ENCODE measurements at places on chromosomes 6 and 20.
A peak's percentile ranks its signal among the peaks of the same experiment; 100 is the strongest.

DNA sequence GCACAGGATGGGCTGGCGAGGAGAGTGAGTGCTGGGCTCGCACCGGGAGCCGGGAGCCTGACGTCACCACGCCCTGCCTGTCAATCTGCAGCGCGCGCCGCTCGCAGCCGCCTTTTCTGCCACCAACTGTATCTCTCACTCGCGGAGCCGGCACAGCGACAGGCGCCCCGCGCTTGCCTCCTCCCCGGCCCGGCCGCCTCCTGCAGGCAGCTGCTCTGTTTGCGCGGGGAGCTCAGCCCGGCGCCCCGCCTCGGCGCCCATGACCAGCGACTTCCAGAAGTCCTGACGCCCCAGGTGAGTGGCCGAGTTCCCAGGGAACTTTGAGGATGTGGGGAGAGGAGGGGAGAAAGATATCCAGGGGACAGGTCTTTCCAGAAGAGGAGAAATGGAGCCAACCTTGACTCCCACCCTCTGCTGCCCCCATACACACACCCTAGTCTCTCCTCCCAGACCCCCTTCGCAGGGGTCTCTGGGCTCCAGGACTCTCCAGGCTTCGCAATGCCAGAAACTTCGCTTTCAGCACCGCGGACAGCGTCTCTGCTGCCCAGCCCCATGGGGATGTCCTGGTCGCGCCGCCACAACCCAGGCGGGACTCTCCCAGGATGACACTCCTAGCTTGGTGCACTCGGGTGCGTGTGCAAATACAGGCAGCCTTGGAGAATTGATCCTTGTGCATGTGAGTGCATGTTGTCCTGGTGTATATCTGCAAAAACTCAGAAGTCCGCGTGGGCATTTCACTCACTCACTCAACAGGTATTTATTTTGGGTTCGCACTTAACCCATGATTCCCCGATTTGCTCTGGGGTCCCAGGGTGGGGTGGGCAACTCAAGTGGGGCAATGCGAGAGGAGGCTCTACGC, at the start of gene GPR6:
GPR6 (plus strand) TSS at position 138 of the 859 bp plus-strand sequence. CDS start 802 bp downstream, outside the sequence.
- DNase-seq, result peak; percentile 49

DNA sequence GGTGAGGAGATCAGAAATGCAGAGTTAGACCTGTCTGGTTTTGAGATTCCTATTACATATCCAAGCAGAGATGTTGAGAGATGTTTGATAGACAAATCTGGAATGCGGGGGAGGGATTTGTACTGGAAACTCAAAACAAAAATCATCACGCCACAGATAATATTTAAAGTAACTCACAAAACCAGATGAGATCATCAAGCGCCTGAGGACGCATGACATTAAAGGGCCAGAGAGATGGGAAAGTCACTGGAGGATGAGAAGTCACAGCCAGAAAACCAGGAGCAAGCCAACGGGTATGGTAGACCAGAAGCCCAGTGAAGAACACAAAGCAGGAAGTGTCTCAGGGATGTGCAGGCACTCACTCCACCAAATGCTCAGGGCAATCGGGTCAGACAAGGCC, 87.7 kb downstream of the DLL1 start:
- no peak for DNase-seq

- DNase-seq, result no peak
Measured at GRCh38 chr20:53872561-53873229, 197.7 kb downstream of the BCAS1 start.

DNA sequence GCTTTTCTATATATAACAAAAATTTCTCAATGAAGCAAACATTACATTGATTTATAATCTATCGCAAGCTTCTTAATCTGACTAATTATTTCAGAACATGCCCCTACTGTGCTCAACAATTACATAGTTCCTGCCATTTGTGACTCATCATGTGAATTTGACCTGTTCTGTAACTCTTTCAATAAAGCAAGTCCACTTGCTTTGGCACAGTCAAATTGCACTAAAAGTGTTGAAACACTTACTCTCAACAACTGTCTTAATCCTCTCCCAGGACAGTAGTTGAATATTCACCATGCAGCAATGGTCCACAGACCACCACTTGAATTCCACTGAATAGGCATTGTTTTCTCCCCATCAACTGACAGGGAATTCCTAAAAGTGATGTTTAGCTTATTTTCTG, 67.7 kb upstream of the SPTLC3 start:
- DNase-seq, result no peak

DNA sequence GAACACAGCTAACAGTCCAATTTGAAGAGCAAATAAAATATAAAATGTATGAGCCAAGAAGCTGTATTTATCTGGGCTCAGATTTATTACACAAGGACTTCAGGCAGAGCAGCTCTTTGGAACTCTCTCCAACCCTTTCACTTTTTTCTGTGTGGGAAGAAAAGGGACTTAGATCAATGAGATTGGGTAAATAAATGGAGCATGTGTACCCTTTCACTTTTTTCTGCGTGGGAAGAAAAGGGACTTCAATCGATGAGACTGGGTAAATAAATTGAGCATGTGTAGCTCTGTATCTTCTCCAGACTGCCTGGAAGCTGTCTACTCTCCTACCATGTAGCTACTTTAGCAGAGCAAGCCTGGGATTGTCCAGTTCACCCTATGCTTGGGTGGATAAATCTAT, 10.7 kb downstream of the SLC17A3 start:
- no peak for DNase-seq

DNA sequence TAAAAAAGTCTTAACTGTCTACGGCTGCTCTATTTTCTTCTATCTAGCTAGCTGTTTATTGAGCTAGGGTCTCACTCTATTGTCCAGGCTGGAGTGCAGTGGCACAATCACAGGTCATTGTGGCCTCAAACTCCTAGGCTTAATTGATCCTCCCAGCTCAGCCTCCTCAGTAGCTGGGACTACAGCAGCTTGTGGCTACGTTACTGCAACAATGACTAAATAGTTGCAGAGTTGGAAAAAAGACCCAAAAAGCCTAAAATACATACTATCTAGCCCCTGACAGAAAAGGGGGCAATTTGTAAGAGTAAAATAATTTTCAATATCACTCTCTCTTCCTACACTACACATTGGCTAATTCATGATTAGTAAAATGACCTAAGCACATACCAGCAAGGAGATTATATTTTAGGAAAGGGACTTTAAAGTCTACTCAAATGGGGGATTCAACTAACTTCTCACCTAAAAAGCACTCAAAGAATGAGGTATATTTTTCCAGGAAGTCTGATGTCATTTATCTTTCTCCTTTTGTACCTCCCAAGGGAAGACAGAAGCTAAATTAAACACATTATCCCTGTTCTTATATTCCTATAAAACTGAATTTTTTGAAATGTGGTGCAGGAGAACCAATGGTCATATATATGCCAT, 82.8 kb downstream of the ZMYND8 start:
- no peak for DNase-seq

DNA sequence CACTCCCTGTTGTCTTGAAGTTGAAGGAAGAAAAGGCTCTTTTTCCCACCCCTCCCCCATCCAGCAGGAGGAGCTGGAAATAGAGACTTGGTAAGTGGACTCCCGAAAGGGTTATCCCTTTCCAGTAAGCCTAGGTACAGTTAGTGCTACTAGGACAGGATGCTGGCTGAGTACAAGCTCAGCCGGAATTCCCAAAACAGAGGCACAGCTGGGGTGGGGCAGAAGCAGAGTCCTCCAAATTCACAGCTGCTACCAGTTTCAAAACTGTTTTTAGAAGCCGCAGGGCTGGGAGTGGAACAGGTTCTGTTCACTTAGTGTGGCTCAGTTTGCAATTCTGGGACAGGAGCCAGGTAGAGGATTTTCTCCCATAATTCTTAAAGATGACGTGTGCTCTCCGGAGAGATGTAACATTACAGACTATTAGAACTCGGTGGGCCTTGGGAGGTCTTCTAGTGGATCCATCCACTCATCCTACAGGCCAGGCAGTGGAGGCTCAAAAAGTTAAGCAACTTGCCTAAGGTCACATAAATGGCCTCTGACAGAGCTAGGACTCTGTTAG, 19.0 kb upstream of the UTRN start:
- peak; percentile 23 for DNase-seq
